MCF 10A (cell line): ENCODE measurements at places on chromosomes 12 and 14. TPM values are rescaled to one million over a fixed set of nuclear protein-coding genes. Genes with fewer than 3 reads are reported as not detected.
A peak's percentile ranks its signal among the peaks of the same experiment; 100 is the strongest.

DNA sequence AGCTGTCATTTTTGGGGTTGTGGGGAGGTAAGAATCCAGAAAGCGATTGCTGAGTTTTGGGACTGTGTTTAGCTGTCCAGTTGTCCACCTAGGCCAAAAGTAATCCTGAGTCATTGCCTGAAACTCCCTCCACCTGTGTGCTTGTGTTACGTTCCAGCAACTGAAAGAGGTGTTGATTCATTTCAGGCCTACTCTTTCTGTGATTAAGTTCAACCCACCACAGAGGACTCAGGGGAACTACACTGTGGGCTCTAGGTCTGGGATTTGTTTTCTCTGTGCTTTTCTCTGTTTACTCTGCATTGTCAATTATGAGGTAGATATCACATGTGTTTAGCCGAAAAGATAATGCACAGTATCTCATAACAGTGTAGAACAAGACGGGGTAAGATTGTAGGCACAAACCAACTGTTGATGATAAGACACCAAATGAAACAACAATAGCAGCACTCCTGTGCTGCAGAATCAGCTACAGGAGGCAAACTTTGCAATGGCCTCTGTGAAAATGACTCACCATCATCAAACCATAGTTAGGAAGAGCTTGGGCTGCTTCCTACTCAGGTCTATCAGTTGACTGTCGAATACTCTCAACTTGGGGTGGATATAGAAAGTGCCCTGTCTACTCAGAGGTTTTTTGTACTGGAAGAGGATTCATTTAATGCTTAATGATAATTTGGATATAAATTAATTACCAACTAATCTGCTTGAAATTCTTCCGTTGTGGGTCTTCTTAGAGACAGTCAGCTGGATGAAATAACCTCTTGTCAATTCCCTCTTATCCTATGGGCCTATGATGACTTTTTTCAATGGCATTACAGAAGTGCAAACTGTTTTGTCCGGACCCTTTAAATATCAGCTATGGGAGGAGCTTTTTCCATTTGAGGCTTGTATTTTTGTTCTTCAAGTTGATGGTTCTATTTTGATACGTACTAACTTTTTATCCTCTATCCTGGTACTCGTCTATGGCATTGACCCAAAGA lies 385.9 kb downstream of the BMP4 start:
- H3K4me3 ChIP-seq, result no peak overlapping the region
- no peak overlapping the region for H3K27ac ChIP-seq
- H3K4me1 ChIP-seq, result no peaks in the 10 kb centered on the region
- no peak for DNase-seq
- H3K27me3 ChIP-seq, result no peaks in the 10 kb centered on the region

SLC25A47 gene
- not detected in 2 replicates for total RNA-seq

- no peaks in the 10 kb centered on the region for H3K36me3 ChIP-seq
- peak overlapping the region; percentile 78 for H3K27ac ChIP-seq
- DNase-seq, result peak; percentile 47
- H3K4me3 ChIP-seq, result peak overlapping the region; percentile 82
These were observed 723 bp downstream of the KIF21A start for GRCh38 chr12:39441963-39442830.

- H3K4me1 ChIP-seq, result peaks cover 66% of the 10 kb centered on the region
- H3K27ac ChIP-seq, result peak overlapping the region; percentile 50
- peaks cover 6% of the 10 kb centered on the region for H3K36me3 ChIP-seq
- no peak for DNase-seq
- H3K27me3 ChIP-seq, result no peaks in the 10 kb centered on the region
These were observed 27.0 kb downstream of the CCDC85C start for GRCh38 chr14:99576761-99577705.

DNA sequence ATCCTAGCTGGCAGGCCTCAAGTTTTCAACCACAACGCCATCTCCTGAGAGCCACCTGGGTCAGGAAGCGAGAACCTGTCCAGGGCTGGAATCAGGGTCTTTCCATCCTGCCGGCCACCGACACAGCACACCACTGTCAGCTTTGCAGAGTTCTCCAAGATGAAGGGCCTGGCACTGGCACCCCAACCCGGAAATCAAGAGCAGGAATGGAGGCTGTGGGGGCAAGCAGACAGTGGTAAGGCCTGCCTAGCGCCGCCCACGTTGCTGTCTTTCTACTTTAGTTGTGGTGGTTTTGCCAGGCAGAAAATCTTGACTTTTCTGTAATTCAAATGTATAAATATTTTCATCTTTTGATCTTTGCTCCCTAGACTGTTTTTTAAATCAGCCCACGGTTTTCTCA lies 90.7 kb downstream of the ITPK1 start:
- DNase-seq, result no peak
- H3K27me3 ChIP-seq, result no peaks in the 10 kb centered on the region
- H3K36me3 ChIP-seq, result peaks cover 12% of the 10 kb centered on the region
- no peak overlapping the region for H3K4me3 ChIP-seq
- peaks cover 11% of the 10 kb centered on the region for H3K4me1 ChIP-seq
- H3K27ac ChIP-seq, result no peak overlapping the region
